Cortex of kidney (tissue), 1 donor: ENCODE measurements at places on chromosomes 3 and 15.

DNA sequence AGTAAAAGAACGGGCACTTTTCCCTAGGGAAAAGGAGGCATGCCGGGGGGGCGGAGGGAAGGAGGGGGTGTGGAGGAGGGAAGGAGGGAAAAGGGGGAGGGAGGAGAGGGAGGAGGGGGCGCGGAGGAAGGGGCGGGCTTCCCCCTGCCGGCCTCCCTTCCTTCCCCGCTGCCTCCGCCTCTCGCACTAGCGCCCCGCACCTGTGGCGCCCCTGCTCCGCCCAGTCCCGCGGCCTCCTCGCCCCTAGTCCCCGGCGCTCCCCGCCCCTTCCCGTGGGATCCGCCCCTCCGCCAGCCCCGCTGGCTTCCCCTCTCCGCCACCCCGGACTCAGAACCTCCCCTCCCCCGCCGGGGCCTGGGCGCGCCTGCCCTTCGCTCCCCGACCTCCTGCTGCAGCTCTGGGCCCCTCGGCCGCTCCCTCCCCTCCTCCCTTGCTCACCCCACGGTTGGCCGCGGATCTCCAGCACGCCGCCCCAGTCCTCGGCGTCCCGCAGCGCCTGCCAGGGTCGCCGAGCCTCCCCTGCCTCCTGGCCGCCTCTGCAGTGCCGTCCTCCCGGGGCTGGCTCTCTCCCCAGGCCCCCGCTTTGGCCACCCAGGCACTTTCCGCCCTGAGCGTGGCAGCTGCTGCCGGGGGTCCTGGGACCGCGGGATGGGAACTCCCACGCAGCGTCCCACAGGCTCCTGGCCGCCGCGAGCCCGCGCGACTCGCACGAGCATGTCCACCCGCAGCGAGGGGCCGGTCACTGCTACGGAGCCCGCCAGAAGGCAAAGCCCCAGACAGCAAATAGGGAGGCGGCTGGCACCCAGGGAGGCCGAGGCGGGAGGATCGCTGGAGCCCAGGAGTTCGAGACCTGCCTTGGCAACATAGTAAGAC lies 147.4 kb downstream of the TJP1 start:
- DNase-seq, result peak; percentile 71

DNA sequence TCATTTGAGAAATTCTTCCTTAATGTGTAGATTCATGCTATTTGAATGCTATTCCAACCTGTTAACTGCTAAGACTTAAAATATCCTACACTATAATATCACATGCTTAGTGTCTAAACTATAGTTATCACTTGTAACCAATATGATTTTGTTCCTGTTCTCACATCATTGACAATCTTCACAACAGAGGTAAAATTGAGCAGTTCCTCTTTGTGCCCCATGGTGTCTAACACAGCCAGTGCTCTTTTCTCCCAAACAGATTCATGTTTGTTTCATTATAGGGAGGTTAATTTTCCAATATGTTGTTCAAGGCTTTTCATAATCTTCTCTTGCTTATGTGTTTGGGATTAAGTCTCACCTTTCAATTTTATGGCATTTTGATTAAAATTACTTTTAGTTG lies 591.1 kb downstream of the ZPLD1 start:
- DNase-seq, result no peak

DNA sequence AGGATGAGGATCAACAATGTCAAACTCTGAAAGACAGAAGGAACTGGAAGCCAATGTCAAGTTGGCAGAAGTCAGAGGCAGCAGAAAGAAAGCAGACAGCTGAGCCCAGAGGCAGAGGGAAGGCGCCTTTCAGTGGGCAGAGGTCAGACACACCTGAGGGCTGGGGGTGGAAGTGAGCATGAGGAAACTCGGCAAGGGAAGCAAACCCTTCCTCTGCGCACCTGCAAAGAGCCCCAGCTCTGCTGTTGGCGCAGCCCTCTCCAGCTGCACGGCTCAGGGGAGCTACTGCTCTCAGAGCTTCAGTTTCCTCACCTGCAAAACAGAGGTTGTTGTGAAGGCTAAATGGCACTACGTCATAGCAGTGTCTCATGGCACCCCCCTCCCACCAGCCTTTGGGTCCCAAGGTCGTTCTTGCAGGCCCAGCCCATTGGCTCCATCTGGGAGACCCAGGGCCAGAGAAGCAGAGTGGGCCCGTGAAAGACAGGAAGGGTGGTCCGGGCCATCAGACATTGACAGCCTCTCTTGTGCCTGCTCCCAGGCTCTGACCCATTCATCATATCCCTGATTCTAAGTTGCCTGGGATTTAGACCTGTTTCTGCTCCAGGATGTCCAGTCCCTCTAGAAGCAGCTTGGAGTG lies 53.3 kb upstream of the SLC6A11 start:
- no peak for DNase-seq

GRCh38 chr3:73459711-73460110 lies 165.0 kb downstream of the PDZRN3 start:
- DNase-seq, result no peak

DNA sequence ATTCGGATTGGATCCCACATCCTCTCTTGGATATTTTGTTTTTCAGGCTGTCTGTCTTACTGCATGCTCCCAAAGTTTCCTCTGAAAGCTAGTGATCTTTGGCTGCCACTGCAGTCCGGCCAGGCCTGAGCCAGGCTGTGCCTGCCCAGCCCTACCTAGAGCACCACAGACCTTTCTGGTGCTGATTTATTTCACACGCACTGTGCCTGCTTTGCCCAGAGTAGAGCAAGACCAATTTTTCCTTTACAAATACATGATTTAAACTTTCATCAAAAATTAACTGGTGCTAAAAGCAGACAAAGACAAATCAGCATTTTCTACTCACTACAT lies 28.0 kb upstream of the NDUFB4 start:
- no peak for DNase-seq

- no peak for DNase-seq
Measured at GRCh38 chr15:62920682-62921502, 121.7 kb upstream of the TPM1 start.

DNA sequence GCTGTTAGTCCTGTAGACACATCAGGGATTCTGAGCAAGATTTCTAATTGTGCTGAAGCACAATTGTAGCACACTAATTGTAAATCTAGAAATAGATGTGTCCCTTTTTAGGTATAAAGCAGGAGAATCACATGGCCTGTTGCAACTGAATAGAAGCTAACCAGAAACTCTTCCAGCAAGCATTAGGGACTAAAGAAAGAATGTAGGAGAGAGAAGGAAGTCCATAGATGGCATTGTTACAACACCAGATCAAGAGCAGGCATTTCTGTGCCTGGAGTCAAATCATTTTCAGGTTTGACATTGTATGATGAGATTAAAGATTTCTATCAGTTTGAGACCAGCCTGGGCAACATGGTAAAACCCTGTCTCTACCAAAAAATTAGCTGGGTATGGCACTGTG lies 27.4 kb downstream of the CALML4 start:
- no peak for DNase-seq

GRCh38 chr3:13417166-13417947 lies 2.8 kb downstream of the NUP210 start:
- DNase-seq, result no peak

GRCh38 chr3:156433138-156433537 lies 121.8 kb downstream of the SSR3 start:
- DNase-seq, result no peak

- DNase-seq, result no peak
Measured at GRCh38 chr15:74889390-74889882, 406 bp upstream of the MPI start.

DNA sequence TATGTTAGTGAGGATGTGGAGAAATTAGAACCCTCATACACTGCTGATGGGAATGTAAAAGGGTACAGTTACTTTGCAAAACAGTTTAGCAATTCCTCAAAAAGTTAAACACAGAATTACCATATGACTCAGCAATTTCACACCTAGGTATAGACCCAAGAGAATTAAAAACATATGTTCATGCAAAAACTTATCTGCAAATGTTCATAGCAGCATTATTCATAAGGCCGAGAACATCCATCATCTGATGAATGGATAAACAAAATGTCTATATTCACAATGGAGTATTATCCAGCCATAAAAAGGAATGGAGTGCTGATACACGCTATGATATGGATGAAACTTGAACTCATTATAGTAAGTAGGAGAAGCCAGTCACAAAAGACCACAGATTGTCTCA lies 10.3 kb downstream of the SEC13 start:
- DNase-seq, result no peak

DNA sequence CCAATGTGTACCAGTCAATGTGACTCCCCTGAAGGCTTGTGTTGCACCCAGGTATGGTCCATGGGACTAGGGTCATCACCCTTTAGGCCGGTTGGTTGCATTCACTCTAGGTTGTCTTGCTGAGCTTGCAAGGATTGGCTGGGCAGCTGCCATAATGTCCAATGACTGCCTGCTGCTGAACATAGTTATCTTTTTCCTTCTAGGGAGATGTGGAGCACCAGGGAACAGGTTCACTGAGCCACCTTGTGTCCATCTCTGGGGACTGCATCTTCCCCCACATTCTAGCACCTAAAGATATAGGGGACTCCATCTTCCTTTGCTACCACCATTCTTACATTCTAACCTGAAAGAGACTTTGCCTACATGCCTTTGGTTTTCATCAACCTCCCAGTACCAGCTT lies 580.4 kb upstream of the TBL1XR1 start:
- DNase-seq, result no peak

DNA sequence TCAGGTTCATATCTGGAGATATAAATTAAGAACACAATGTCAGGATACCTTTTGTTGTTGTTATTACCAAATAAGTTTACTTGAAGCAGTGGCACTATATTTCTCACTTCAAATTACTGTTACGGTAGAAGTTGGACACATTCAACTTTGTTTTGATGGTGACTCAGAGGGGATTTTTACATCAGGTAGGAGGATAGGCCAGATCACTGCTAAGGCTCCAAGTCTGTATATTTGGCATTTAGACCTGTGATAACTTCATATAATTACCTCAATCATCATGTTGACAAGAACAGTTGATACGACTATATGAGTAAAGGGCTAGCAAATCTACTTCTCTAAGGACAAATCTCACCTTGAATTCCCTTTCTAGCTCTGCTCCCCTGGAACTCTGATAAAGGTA lies 15.6 kb downstream of the LZTFL1 start:
- DNase-seq, result no peak

DNA sequence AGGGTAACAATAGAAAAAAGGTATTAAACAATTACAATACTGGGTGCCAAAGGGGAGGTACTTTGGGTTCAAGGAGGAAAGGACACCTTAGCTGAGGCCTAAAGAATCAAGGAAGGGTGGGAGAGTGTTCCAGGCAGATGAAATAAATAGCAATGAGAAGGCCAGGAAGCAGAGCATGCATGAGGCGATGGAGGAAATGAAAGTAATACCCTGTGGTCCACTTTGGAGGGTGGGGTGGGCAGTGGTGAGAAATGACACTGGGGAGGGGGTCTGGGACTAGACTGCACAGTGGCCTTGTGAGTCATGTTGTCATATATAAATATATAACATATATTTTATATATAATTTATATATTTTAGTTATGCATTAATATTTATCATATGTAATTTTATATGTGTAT lies 55.9 kb downstream of the BHLHE40 start:
- no peak for DNase-seq

GRCh38 chr3:53511246-53511645 lies 16.8 kb downstream of the CACNA1D start:
- no peak for DNase-seq

- DNase-seq, result no peak
Measured at GRCh38 chr15:90063770-90064247, 38.5 kb downstream of the IDH2 start.

DNA sequence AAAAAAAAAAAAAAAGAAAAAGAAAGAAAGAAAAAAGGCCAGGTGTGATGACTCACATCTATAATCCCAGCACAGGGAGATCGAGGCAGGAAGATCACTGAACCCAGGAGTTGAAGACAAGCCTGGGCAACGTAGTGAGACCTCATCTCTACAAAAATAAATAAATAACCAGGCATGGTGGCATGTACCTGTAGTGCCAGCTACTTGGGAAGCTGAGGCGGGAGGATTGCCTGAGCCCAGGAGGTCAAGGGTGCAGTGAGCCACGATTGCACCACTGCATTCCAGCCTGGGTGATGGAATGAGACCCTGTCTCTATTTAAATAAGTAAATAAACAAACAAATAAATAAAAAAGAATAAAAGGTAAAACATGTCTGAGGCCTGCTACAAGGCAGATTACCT lies 39.3 kb upstream of the LACTB start:
- DNase-seq, result no peak

GRCh38 chr3:29236146-29236840 lies 44.6 kb upstream of the RBMS3 start:
- DNase-seq, result no peak

- no peak for DNase-seq
Measured at GRCh38 chr15:91129436-91129835, 29.4 kb downstream of the SV2B start.

- no peak for DNase-seq
Measured at GRCh38 chr15:62545467-62546227, 380.6 kb upstream of the C2CD4B start.

GRCh38 chr3:46742992-46743585 lies 25.4 kb upstream of the PRSS50 start:
- no peak for DNase-seq

DNA sequence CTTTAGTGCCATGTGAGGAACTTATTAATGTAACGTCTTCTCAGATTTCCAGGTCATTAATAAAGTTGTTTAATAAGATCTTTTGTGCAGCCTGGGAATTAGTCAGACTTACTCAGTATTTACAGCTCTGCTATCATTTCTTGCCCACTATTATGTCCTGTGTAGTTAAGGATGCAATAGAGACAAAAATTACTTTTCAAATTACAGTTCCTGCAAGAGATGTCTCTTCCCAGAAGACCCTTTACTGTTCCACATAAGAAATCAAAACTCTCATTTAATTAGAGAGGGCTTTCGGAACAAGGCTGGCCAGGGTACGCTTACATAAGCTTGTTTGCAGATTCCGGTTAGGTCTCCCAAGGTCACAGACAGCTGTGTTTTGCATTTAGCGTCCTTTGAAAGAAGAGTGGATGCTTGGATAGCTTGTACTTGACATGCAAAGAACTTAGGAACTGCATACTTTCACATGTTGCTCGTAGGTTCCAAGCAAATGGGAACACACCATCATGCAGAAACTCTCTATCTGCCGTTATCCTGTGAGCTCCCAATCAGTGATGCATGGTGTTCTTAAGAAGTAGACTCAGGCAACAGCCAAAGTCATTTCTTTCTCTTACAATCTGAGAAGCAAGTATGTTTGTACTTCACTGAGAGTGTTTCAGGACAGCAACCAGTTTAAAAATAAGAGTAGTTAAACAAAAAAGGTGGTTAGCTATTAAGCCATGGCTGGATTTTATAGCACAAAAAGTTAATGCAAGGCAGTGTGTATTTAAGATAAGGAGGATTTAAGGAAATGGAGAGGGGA lies 37.4 kb downstream of the FILIP1L start:
- no peak for DNase-seq

- no peak for DNase-seq
Measured at GRCh38 chr3:30607032-30607833, 832 bp downstream of the TGFBR2 start.

DNA sequence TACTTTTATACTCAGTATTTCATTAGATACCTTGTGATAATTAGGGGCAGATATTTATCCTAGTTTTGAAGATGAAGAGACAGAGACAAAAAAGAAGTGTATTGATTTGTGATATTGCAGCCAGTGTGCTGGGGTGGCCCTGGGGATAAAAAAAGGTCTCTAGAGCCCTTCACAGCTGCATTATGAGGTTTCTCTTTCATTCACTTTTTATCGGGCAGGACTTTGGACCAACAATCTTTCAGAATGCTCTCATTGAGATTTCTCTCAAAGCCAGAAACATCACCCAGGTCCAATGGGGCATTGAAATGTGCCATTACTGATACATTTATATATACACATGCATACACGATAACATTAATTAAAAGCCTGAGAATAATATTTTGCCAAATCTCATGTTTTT lies 20.5 kb upstream of the SELENOT start:
- no peak for DNase-seq

GRCh38 chr3:125406070-125406469 lies 30.9 kb upstream of the ZNF148 start:
- no peak for DNase-seq

GRCh38 chr3:127714125-127714571 lies 41.4 kb downstream of the ABTB1 start:
- DNase-seq, result no peak
